Jurkat, Clone E6-1 (cell line): ENCODE measurements at places on chromosomes 1 and 21.

GRCh38 chr21:22575165-22575584 is 1577.0 kb downstream of the NCAM2 start:
- DNase-seq: peak; percentile 37

DNA sequence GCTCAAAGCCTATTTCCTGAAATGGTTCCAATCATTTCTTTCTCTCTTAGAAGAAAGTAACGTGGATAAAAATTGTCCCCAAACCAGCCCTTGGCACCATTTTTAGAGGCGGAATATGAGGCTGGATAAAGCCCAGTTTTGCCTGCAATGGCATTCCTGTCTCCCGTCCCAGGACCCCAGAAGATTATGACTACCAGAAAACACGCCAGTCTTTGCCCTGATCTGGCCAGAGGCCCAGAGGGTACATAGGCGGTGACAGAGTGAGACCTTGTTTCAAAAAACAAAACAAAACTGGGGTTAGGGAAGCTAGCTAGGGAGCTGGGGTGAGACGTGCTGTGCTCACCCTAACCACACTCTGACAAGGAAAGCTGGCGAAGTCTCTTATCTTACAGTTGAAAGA is at the start of gene AADACL4:
Gene AADACL4 (plus strand): TSS at position 301 of the 400 bp plus-strand sequence. CDS start 462 bp downstream, outside the sequence.
- DNase-seq: no peak

DNA sequence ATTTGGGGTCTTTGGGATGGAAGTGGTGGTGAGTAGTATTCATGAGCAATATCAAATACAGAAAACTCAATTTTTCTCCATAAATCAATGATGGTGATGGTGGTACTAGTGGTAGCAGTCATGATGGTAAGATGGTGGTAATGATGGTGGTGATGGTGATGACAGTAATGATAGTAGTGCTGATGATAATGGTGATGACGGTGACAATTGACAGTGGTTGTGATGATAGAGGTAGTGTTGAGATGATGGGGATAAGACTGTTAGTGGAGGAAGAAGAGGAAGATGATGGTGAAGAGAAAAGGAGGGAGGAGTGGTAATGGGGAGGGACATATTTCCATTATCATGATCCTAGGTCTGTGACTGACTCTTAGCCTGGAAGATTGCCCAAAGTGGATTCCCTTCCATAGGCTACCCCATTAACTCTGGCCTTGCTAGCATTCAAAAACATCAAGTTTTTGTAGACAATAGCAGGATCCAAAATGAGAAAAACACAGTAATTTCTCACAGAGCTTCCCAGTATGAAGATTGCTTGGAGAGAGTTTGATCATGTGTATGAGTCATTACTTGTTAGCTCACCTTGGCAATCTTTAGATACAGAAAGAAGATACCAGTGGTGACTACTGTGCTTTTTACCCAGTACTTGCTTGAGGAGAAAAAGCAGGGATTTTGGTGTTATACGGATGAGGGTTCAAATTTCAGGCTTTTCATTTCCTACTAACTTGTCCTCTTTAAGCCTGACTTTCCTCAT is 93.9 kb downstream of the ATP1A1 start:
- no peak for DNase-seq

DNA sequence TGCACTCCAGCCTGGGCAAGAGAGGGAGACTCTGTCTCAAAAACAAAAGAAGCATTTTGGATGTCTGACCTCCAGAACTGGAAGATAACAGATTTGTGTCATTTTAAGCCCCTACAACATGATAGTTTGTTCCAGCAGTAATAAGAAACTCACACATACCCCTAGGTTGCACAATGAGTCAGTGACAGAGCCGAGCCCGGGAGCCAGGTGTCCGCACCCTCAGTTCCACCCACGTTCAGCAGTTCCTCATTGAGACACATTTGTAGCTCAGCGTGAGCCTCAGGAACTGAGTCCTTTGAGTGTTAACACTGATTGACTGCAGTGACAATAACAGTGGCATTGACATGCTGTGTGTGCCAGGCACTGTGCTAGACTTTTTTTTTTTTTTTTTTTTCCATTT is 19.8 kb downstream of the LRRC38 start:
- DNase-seq: no peak

- DNase-seq: no peak
Measured at GRCh38 chr1:156959414-156959813, 39.0 kb downstream of the LRRC71 start.

DNA sequence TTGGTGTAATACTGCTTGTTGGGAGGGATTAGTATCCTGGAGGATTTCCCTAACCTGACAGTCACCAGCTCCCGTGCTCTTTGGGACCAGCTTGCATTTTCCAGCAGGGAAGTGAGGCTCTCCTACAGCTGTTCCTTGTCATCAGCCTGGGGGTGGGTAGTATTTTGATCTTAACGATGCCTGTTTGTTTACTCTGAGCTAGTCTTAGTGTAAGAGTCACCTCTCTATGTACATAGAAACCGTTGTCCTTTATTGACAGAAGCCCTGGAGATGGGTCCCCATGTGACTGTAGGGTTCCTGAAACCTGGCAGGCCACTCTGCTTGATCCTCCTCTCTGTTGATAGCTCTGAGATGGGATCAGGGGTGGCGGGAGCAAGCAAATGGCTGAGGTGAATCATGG is 58.0 kb downstream of the ACP6 start:
- DNase-seq: no peak

GRCh38 chr1:43536196-43536863 is 5.6 kb downstream of the PTPRF start:
- DNase-seq: no peak

DNA sequence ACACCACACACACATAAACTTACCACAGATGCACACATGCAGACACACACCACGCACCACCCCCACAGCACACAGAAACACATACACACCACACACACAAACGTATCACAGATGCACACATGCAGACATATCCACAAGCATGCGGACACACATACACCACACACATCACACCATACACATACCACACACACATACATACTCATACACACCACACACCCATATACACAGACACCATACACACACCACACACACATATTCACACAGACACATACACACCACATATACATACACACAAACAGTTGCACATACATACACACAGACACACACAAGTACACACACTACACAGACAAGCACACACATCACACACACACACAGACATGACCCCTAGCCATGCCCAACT is 37.5 kb upstream of the PDE9A start:
- DNase-seq: no peak

- no peak for DNase-seq
Measured at GRCh38 chr1:29193879-29194455, 12.3 kb upstream of the SRSF4 start.

- DNase-seq: no peak
Measured at GRCh38 chr1:219350172-219350931, 176.7 kb downstream of the LYPLAL1 start.

DNA sequence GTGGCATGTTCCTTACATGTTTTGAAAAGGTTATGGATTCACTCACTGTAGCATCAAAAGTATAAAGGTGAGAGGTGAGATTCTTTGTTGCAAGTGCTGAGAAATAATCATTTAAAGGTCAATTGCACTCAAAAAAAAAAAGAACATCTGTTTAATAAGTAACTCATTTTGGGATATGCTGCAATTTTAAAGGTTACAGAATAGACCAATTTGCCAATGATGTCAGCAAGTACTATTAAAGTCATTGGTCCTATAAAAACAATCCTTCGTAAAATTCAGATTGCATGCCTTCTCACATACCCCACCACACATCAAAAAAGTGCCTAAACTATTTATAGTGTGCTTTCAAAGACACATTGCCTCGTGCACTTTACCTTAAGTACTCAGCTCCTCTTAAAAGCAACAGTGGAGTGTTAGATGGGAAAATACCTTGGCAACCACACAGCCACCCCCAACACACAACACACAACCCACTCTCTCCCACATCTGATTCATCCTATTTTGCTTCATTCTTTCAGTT is 218.2 kb upstream of the ADGRL2 start:
- no peak for DNase-seq

- DNase-seq: no peak
Measured at GRCh38 chr1:17233675-17234320, 15.1 kb upstream of the PADI3 start.

GRCh38 chr1:22296701-22297591 is 154.0 kb upstream of the WNT4 start:
- DNase-seq: peak; percentile 39

GRCh38 chr1:22141554-22142314 is 1.2 kb downstream of the WNT4 start:
- DNase-seq: no peak

GRCh38 chr1:113046569-113046968 is 26.4 kb upstream of the LRIG2 start:
- peak; percentile 82 for DNase-seq

- no peak for DNase-seq
Measured at GRCh38 chr1:43982808-43983207, 3.8 kb downstream of the B4GALT2 start.

GRCh38 chr1:54310439-54311328 is 95.5 kb downstream of the SSBP3 start:
- DNase-seq: peak; percentile 67

DNA sequence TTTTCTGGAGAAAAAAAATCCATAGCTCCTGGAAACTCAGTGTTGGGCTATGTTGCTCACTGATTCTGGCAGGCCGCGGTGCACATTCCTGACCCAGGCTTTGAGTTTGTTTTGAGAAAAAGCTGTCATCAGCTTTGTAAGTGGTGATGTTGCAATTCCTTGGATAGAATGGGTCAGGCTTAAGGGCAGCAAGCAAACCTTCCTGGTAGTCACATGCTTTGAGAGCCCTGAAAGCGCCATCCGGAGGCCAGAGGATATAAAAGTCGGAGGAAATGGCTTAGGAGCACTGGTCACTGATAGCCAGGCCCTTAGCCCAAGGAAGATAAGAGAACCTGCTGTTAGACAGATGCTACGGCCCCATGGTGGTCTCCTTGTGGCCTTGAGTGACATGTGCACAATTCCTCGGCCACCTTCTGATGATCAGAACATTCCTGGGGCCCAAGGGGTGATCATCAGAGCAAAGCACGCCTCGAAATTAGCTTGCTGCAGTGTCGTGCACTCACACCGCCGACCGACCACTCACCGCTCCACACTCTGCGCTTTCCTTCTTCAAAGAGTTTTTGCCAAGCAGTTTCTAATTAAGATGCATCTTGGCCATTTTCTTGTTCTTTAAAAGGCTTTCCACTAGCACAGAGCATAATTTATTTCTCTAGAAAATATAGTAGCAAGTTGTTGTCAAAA is 78.6 kb downstream of the MAN1C1 start:
- DNase-seq: no peak

DNA sequence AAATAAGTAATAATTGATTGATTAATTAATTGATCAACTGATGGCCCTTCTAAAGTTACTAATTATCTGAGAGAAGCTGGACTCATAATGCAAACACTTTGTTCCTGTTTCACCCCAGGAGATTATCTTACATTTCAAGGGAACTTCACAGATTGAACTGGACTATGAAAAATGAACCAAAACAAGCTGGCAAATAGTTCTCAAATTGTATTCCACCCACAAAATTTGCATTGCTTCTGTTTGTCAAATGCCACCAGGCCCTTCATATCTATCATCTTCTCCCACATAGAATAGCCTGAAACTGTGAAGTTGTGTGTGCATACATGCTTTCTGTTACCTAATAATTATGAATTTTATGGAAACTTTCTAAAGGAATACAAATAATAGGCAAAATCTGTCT is 104.0 kb downstream of the ZNF281 start:
- no peak for DNase-seq

- no peak for DNase-seq
Measured at GRCh38 chr1:27447399-27447798, 42.6 kb downstream of the WASF2 start.

GRCh38 chr1:96962216-96962615 is 240.6 kb downstream of the PTBP2 start:
- no peak for DNase-seq

DNA sequence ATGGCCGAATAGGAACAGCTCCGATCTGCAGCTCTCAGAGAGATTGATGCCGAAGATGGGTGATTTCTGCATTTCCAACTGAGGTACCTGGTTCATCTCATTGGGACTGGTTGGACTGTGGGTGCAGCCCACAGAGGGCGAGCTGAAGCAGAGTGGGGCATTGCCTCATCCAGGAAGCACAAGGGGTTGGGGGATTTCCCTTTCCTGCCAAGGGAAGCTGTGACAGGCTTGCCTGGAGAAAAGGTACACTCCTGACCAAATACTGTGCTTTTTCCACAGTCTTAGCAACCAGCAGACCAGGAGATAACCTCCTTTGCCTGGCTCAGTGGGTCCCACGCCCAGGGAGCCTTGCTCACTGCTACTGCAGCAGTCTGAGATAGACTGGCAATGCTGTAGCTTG is 66.9 kb downstream of the HSD3B1 start:
- no peak for DNase-seq

GRCh38 chr1:70033266-70033873 is 172.0 kb downstream of the LRRC40 start:
- no peak for DNase-seq

- no peak for DNase-seq
Measured at GRCh38 chr1:112735752-112736151, 20.6 kb upstream of the PPM1J start.

DNA sequence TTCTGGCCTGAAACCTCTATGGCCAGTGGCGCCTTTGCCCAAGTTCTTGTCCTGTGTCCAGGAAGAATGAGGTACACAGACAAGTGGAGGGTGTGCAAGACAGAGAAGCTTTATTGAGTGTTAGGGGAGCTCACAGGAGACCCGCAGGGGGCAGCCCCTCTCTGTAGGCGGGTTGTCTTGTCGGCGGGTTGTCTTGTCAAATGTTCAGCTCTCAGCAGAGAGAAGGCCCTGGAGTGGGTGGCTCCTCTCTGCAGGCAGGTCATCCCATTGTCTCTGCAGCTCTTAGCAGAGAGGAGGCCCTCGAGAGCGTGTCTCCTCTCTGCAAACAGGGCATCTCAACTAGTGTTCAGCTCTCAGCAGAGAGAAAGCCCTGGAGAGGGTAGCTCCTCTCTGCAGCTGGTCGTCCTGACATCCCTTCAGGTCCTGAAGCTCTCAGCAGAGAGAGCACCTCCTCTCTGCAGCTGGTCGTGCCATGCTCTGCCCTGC is 11.0 kb downstream of the COL6A2 start:
- DNase-seq: no peak

GRCh38 chr1:101301446-101302057 is 64.7 kb downstream of the S1PR1 start:
- no peak for DNase-seq

- DNase-seq: no peak
Measured at GRCh38 chr1:219120624-219121544, 52.8 kb upstream of the LYPLAL1 start.

GRCh38 chr1:219266524-219266923 is 92.8 kb downstream of the LYPLAL1 start:
- DNase-seq: no peak

- DNase-seq: no peak
Measured at GRCh38 chr21:41520560-41521442, 12.8 kb upstream of the TMPRSS2 start.

DNA sequence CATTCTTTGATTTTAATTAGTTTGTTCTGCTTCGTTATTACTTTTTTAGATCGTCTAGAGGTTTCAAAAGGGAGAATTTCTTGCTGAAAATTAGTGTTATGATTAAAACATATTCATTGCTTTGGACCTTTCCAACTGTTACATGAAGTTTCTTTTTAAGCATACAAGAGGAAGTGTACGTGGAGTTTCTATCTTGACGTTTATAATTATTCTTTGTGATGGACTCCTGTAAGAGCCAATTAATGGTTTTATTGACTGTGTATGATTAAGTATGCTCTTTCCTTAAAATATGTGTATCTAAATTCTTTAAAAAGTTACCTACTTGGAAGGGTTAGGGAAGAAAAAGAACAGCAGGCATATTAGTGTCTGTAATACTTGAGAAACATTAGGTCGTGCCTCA is 37.8 kb downstream of the SPEN start:
- DNase-seq: no peak
